ENCODE measurements at places on chromosomes 5 and 9.
A peak's percentile ranks its signal among the peaks of the same experiment; 100 is the strongest.

GRCh38 chr5:165209101-165209727 lies 1703.8 kb downstream of the MAT2B start:
- peak; percentile 35 for DNase-seq

GRCh38 chr5:66795682-66796081 lies 199.5 kb downstream of the MAST4 start:
- DNase-seq = no peak

DNA sequence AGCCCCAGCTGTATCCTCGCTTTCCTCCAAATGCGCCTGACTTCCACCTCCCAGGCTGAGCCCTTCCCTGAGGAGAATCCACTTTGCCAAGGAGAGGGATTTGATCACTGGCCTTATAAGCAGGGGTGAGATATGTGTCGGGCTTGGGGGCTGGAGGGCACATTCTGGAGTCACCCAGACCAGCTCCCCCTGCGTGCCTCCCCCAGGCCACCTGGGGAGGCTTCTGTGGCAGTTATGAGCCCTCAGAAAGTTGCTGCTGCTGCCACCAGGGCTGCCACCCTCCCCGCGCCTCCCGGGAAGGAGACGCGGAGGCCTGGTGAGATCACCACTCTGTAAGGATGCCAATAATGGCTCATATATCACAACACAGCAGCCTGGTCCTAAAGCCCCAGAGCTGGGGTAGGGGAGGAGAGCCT lies 211.5 kb downstream of the PAPPA start:
- DNase-seq = no peak

DNA sequence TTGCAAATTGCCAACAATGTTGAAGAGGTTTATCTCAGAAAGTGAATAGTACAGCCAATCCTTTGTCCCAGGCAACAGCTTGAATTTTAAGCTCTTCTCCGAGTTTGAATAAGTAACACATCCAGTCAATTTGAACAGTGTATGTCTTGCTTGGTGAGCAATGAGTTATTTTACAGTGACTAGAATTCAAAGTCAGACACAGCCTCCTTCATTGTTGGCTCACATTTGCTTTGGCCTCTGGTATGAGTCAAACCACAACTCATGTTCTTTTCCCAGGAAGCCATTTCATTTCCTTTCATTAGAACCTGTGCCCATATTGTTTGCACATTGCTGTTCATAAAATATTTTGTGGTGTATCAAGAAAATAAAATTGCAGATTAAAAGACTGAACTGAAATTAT lies 622.0 kb upstream of the DAB2 start:
- DNase-seq = no peak

GRCh38 chr9:11893331-11893730 lies 799.9 kb upstream of the TYRP1 start:
- DNase-seq = no peak

DNA sequence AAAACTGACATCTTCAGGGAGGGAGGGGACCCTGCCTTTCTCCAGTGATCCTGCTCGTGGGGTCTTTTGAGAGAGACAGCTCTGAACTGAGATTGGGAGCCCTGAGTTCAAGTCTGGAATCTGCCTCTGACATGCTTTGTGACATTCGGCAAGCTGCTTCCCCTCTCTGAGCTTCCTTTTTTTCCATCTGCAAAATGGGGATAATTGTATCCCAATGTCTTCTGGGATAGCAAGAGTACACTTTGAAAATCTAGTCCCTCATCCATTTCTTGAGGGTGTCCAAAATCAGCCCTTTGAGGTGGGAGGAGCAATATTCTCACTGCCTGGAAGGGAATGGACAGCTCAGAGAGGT lies 186.3 kb downstream of the RGS3 start:
- no peak for DNase-seq

GRCh38 chr9:127389381-127390247 lies 7.4 kb upstream of the SLC2A8 start:
- DNase-seq = no peak

GRCh38 chr5:140408750-140409241 lies 7.2 kb downstream of the ANKHD1 start:
- no peak for DNase-seq

GRCh38 chr5:2697446-2698200 lies 53.9 kb downstream of the IRX2 start:
- no peak for DNase-seq
